COR-L47 (cell line): ENCODE measurements at places on chromosomes 4 and X.

- DNase-seq = peak; percentile 14
Measured at GRCh38 chrX:117538178-117539089, 578.2 kb downstream of the KLHL13 start.

DNA sequence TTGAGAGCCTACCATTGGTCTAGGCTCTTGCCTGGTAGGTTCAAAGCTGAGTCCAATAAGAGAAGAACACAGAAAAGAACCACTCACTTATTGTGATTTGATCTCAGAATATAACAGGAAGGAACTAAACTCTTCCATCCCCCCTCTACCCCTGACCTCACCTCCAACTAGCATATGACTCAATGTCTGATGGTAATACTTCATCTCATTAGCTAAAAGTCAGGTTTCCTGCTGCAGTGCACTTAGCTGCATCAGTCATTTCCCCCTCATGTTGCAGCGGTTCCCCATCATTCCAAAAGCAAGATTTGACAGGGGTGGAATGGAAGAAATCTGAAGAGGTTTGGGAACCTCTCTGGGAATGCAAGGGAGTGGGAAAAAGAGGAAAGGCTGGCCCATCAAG lies 289.5 kb downstream of the SMARCA1 start:
- DNase-seq = no peak

GRCh38 chr4:148425327-148426110 lies 16.7 kb downstream of the NR3C2 start:
- DNase-seq = no peak

GRCh38 chr4:41693629-41694028 lies 54.9 kb downstream of the PHOX2B start:
- DNase-seq = peak; percentile 37

GRCh38 chrX:7689791-7690412 lies 153.1 kb upstream of the VCX start:
- DNase-seq = peak; percentile 72

DNA sequence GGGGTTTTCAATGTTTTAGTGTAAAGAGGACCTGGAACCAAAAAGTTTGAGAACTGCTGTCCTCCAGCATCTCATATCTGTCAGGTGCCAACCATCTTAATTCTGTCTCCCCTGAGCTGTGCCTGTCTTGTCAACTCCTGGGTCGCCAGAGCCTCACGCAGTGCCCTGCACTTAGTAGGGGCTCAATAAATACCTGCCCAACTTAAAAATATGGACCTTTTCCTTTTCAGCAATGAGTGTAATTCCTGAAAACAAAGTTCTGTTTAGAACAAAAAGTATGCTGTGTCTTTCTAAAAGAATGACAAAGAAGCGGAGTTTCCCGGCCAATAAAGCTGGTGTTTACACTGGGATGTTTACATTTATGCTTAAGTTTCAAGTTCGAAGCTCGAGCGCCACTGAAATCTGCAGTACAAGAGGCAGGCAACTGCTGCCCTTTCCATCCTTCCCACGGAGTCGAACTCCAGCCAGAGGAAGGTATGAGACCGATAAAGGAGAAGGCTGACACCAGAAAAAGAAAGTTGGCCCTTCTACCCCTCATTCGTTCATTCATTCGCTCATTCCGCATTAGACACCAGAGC lies 1.1 kb upstream of the HTATSF1 start:
- no peak for DNase-seq

GRCh38 chr4:80240976-80241375 lies 25.5 kb upstream of the FGF5 start:
- no peak for DNase-seq

GRCh38 chr4:47198791-47199190 lies 167.4 kb downstream of the GABRB1 start:
- DNase-seq = no peak

DNA sequence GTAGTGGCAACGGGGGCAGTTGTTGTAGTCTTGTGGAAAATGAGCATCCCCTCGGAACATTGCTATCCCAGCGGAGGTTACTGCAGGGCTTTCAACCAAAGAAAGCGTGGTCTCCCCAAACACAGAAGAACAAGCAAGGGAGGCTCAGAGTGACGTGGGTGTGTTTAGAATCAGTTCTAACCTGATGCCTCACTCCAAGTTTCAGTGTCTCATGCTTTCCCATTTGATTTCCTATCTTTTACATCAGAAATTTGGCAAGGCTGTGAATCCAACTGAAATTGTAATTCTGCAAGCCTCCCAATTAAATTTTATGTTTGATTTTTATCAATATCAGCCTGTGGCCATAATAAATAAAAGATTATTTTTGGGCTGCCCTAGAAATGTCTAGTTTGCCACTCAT lies 156.1 kb upstream of the LNX1 start:
- DNase-seq = no peak

GRCh38 chr4:121308328-121308663 lies 72.5 kb downstream of the QRFPR start:
- DNase-seq = no peak

GRCh38 chr4:95524184-95524583 lies 24.6 kb downstream of the UNC5C start:
- no peak for DNase-seq

- no peak for DNase-seq
Measured at GRCh38 chrX:74382613-74383012, 38.7 kb upstream of the SLC16A2 start.

DNA sequence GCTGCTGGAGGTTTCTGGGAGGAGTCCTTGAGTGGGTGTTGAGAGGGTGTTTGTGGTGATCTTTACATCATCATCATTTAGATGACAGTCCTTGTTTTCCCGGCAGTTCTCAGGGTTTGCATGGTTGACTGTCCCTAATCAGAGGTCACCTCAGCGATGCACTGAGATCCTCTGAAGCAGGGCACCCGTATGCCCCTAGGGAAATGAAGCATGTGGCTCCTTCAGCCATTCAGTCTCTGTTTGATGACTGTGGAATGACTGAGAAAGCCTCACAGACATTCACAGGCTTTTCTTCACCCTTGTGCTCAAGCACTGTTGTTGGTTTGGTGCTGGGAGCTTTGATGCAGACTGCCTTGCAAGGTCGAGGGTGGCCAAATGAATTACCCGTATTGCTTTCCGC lies 474.7 kb downstream of the SPRY1 start:
- DNase-seq = no peak

GRCh38 chrX:88863726-88864125 lies 116.7 kb downstream of the CPXCR1 start:
- DNase-seq = no peak

GRCh38 chr4:5409972-5410618 lies 298.3 kb downstream of the EVC2 start:
- DNase-seq = no peak

- DNase-seq = no peak
Measured at GRCh38 chrX:118717678-118718391, 9.6 kb upstream of the IL13RA1 start.

- peak; percentile 84 for DNase-seq
Measured at GRCh38 chr4:181528570-181529184, 714.5 kb upstream of the TENM3 start.

DNA sequence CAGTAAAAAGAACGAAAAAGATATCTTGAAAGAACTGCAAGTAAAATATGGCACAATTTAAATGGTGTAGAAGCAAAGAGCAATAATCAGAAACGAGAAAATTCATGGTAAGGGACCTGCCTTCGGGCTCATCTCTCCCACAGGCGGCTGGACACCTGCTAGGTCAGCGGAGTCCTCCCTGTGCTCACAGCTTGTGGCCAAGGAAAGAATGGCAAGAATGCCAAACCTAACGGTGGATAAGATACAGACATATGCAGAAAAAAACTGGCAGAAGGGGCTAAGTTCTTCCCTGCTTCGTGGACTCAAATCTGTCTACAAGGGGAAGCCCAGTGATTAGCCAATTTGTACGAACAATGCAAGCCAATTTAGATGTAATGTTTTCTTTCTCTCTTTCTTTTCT lies 152.1 kb upstream of the VCX start:
- no peak for DNase-seq

- DNase-seq = no peak
Measured at GRCh38 chrX:134963041-134963440, 27.8 kb upstream of the SMIM10 start.

DNA sequence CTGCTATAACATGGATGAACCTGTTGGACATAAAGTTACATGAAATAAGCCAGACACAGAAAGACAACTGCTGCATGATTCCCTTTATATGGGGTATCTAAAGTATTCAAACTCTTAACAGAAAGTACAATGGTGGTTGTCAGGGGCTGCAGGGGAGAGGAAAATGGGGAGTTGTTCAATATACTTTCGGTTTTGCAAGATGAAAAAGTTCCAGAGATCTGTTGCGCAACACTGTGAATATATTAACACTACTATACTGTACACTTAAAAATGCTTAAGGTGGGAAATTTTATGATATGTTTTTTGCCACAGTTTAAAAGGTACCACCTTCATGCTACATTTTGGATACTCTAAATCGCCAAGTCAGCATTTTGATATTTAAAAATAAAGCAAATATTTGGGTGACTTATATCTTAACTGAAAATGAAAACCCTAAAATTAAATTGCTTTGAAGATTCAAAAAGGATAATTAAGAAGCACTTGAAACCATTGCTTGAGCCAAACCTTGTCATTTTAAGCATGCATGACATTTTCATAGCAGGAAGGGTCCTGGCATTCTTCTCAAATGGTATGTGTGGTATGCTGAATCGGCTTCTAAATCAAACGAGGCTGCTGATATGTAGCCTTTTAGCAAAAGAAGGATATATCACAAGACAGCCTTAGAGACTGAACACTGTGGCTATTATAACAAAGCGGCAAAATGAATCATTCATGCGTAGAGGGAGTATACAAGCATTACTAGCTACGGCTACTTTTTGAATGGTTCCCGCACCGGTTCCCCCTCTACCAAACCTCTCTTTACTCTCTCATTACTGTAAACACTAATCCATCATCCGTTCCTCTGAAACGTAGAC lies 607.1 kb upstream of the DIPK2B start:
- DNase-seq = no peak

DNA sequence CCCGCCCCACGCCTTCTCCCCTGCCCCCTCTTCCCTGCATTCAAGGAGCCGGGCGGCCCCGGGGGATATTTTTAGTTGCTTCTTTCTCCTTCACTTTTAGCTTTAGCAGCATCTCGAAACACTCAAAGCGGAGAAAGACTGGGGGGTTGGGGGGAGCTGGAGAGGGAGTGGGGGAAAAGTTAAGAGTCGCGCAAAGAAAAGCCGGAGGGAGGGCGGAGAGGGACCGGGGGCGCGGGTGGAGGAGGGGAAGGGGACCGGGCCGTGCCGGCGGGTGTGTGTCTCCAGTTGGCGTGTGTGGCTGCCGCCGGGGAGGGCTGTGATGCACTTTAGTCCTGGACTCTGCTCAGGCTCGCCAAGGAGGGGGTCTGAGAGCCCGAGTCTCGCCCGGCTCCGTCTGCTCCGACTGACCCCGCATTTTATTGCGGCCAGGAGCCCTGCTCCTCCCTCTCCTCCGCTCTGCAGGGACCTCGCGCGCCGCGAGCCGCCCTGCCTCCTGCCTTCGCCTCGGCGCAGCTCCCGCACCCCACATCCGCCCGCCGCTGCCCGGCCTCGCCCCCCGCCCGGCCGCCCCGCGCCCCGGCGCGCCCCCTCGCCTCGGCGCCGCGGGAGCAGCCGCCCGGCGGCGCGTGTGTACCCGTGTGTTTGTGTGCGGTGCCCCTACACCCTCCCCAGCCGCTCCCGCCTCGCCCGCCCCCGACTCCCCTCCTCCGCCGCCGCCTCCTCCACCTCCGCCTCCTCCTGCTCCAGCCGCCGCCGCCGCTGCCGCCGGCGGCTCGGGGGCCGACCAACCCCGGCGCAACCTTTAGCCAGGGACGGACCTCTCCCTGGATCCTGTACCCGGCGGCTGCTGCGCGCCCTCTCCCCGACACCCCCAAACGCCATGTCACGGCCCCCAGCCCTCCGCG lies 1.4 kb downstream of the ZNF827 start:
- peak; percentile 61 for DNase-seq

DNA sequence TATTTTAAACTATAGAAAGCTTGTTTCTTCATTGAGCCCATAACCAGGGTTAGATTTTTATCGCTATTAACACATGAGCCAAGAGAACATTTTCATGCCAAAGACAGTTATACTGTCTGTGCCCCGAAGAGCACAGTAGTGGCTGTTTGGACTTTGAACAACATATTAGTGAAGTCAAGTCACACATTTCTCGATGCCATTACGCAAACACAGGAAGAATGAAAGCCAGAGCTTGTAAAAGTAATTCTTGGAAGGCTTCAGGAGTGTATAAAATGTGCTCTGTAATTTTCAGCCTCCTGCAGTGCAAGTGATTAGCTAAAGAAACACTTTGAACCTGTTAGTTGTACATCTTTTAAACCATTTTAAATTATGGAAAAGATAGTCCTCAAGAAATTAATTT lies 590.7 kb upstream of the PITX2 start:
- no peak for DNase-seq

GRCh38 chrX:17632942-17633341 lies 104.4 kb upstream of the SCML1 start:
- no peak for DNase-seq
